Neural progenitor cell (in vitro differentiated cells): ENCODE measurements at places on chromosomes 1 and 21.
A peak's percentile ranks its signal among the peaks of the same experiment; 100 is the strongest.

DNA sequence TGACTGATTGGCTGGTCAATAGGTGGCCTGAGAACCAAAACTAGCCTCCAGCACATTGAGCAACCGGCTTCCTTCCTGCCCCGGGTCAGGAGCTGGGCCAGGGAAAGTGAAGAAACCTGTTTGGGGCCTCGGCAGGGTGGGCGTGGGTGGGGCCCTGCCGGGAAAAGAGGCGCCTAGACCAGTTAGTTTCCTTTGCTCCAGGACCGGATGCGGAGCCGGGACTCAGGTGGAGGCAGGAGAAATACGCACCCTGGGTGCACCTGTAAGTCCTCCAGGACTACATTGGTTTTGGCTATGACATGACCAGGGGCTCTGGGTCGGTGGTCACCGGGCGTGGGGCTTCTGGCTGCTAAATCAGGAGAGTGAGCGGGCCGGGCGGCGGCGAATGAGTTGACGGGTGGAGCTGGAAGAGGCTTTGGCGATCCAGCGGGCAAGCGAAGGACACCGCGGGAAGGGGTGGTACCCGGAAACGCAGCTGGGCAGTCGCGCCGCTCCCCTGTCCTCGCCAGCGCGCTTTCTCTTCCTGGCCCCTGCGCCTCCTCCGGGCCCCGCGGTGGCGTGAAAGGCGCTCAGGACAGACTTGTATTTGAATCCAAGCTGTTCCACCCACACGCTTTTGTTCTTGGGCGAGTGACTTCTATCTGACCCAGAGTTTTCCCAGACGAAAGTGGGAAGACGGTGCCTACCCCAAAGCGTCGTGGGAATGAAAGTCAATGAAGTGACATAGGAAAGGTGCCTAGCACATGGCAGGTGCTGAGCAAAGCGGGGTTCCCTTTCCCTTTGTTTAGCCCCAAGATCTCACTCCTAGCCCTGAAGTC lies 30.6 kb upstream of the JUN start:
- DNase-seq, result peak; percentile 58

GRCh38 chr1:67135354-67135753 lies 584 bp upstream of the C1orf141 start:
- no peak for DNase-seq

DNA sequence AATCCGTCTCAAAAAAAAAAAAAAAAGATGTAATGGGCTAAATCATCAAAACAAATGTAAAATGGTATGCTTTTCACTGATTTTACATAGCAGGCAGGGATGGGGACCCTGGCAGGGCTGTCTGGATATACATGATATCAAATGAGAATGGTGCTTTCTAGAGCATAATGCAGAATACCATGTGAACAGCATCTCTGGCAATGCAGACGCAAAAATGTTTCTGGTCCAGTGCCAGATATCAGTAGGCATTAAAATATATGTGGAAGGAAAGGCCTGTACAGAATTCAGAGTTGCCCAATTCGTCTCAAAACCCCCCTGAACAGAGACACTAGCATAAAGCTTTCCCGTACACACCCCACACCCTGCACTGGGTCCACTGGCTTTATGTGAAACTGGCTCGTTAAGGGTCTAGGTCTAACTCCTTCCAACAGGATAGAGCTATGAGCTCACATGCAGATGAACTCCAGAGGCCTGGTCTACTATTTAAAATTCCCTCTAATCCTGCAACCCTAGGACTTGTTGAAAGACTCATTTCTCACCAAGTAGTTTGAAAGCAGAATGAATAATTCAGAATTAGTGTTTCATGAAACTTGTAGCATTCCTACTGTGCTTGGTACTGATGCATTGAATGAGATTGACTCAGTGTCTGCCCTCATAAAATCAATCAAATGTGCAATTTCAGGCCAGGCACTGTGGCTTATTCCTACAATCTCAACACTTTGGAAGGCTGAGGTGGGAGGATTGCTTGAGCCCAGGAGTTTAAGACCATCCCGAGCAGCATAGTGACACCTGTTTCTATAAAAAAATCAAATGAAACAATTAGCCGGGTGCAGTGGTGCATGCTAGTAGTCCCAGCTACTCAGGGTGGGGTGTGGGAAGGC lies 2.6 kb upstream of the MYSM1 start:
- DNase-seq, result no peak

DNA sequence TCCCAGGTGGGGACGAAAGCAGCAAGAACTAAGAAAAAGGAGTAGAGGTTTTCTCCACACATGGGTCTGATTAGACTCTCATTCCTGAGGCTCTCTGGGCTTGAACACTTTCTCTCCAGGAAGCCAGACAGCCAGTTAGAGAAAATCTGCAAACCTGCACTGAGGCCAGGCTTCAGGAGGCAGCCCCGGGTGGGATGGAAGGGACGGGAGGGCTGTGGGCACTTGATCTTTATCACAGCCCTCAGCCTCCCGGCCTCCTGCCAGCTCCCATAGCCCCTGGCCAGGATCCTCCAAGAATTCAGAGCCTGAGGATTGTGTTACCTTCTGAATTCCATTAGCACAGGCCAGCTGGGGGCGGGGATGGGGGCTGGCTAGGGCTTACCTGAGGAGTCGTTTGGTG lies 40.1 kb downstream of the SERTAD4 start:
- peak; percentile 42 for DNase-seq

GRCh38 chr21:43733529-43734071 lies 14.7 kb downstream of the PDXK start:
- DNase-seq, result no peak

GRCh38 chr1:223760833-223761232 lies 48.5 kb downstream of the CAPN2 start:
- DNase-seq, result no peak

DNA sequence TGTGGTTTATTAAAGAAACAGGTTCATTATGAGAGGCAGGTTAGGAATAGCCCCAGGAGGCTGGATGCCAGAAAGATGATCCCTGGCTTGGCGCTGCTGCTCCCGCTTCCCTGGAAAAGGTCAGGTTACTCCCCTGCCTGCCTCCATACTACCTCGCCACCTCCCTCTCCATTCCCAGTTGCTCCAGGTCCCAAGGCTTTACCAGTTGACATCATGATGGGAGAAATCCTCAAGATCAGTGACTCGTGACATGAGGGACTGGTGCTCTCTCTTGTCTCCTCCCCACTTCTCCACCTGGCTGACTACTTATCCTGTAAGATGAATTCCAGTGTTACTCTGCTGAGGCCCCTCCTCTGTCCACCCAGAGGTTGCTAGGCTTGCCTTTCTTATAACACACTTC lies 19.7 kb downstream of the VASH2 start:
- DNase-seq, result no peak

GRCh38 chr1:79052829-79053449 lies 46.4 kb upstream of the ADGRL4 start:
- no peak for DNase-seq

GRCh38 chr21:36479415-36480402 lies at the start of gene CLDN14:
Gene CLDN14, minus strand, starts transcription at chr21:36480122. Its CDS starts 18,427 bp downstream, at chr21:36461695.
- no peak for DNase-seq

DNA sequence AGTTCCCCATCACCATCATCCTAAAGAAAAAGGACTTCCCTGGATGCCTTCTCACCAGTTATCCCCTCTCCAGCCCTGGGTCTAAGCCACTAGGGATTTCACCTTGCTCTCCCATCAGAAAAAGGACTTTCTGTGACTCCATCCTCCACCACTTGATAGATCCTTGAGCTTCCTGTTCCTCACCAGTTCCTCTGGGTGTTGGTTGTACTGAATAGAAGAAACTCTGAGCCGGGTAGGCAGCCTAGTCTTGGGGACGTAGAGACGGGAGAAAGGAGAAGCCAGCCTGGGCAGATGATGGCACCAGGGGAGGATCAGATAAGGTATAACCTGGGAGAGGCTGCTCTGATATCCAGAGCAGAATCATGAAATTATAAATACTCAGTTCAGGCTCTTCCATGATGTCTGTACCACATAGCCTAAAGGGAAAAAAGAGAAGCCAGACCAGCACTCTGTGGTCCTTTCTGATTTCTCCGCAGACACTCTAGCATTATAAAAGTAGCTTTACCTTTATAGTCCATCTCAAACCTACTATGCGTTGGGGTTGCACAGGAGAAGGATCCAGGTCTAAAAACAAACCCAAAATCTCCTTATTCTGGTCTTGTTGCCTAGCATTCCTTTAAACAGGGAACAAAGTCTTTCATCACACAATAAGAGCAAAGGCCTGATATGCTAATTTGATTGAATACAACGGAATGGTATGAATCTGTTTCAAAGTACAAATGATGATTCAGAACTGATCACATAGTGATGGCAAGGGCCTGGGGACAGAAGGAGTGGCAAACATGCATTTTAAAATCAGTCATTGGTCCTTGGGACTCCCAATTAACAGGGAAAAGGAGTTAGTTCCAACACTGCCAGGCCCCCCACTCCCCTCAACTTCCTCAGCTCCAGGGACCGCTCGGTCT lies 1.2 kb upstream of the CD34 start:
- no peak for DNase-seq

GRCh38 chr1:88730132-88730675 lies 46.1 kb downstream of the PKN2 start:
- no peak for DNase-seq

DNA sequence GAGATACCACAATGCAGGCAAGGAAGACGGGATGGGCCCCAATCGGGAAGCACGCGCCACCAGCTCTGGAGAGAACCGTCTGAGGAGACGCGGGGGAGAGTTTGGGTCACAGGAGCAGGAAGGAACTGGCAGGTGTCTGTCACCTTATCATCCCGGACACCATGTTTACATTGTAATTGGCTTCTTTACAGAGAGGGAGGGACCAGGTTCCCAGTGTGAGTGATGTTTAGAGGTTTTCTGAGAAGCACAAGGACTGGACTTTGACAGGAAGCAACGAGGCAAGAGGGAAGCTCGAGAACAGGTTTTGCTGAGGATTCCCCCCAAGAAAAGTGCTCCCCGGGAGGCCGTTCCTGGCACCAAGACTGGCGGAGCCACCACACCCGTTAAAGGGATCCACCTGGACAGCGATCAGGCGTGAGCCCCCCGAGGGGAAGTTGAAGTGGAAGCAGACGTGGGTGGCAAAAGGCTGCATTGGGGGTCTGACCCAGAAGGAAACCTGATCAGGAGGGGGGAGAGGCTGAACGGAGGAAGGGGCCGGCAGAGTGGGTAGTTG lies 957 bp downstream of the EPS15 start:
- DNase-seq, result peak; percentile 56

GRCh38 chr21:41573902-41574690 lies 66.1 kb upstream of the TMPRSS2 start:
- no peak for DNase-seq

DNA sequence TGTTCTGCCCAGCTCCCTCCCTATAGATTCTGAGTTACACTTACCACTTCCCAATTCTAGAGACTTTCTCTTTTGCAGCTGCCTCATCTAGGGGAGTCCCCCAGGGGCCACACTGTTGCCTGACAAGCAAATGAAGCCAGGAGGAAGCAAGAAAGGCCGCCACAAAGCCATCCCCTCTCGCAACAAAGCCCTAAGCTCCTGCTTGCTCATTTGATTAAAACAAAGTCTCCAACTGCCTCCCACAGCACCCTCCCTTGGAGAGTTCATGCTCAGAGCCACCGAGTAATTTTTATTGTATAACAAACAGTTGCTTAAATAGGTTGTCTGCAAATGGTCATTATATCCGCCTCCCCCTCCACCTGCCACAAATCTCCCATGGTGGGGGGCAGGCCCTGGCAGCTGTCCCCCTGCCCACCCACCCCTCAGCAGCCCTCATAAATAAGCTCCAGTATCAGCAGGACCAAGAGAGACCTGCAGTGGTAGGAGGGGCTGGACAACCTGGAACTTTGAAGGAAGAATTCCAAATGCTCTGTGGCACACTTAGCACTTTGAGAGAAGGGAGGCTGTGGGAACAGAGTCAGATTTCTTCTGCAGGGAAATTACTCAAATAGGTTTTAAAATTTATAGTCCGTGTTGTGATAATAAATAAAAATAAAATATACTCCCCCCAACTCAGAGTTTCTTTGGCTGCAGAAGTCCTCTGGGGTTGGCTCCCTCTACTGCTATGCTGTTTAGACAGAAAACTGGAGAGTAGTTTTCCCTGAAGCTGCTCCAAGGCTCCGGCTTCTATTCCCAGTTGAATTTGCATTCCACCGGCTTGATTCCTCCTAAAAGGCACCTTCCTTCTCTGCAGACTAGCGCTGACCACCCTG lies 237.5 kb downstream of the TTLL7 start:
- peak; percentile 33 for DNase-seq

DNA sequence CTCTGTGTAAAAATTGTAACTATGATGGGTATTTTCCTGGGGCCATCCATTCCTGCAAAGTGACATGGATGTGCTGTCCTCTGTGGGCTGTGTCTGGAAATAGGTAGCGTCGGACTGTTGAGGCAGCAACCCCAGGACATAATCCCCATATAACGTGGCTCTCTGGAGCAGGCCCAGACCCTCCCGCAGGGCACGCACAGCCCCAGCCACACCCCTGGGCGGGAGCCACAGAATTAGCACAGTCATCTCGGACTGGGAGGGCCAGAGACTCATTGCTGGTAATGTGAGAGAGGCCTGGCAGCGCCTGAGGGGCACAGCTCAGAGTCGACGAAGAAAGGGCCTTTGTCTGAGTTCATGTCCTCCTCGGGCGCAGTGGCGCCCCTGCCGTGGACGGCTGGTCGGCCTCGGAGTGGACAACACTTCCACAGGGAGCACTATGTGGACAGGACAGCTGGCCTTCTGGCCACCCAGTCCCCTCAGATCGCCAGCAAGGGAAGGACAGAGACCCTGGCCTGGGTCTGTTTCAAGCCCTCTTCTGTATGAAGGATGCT lies 20.1 kb downstream of the SIM2 start:
- no peak for DNase-seq

DNA sequence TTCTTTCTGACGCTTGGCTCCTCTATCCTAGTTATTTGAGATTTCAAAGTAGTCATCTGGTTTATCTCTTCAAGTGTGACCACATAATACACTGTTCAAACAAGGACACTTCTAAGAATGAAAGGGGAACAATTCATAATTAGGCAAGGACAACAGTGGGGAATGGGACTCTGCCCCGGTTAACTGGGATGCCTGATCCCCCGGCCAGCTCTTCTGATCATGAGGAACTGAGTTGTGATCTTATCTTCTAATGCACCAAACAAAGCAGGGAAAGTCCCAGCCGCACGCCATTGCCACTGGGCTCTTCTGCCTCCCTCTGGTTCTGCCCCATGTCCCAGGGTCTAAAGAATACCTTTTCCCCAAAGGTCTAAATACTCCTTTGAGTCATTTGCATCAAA lies 158.2 kb upstream of the IRF2BP2 start:
- no peak for DNase-seq

GRCh38 chr1:37952738-37953137 lies 5.9 kb upstream of the INPP5B start:
- DNase-seq, result no peak

GRCh38 chr1:52978045-52978444 lies 51.0 kb downstream of the SCP2 start:
- DNase-seq, result no peak

GRCh38 chr1:97093741-97094140 lies 372.2 kb downstream of the PTBP2 start:
- DNase-seq, result no peak

- no peak for DNase-seq
These were observed 32.8 kb upstream of the CHRM3 start for GRCh38 chr1:239353536-239353935.

- DNase-seq, result no peak
These were observed 84.2 kb downstream of the LACTBL1 start for GRCh38 chr1:22888320-22889075.

- peak; percentile 13 for DNase-seq
These were observed 58.7 kb upstream of the RGS1 start for GRCh38 chr1:192516776-192517297.

GRCh38 chr1:203186446-203187303 lies at the start of gene CHI3L1:
Gene CHI3L1, minus strand, starts transcription at chr1:203186704. Its CDS starts 81 bp downstream, at chr1:203186623.
- no peak for DNase-seq

GRCh38 chr1:171366816-171367215 lies 52.8 kb downstream of the FMO4 start:
- DNase-seq, result no peak

- no peak for DNase-seq
These were observed 13.2 kb upstream of the COL6A2 start for GRCh38 chr21:46084709-46085108.

GRCh38 chr1:229015806-229016205 lies 255.1 kb upstream of the RAB4A start:
- peak; percentile 29 for DNase-seq
